Activated CD4-positive, alpha-beta T cell treated with anti-CD3 and anti-CD28 coated beads, Interleukin-2, amount 50 U/mL, for 48 hours (primary cell): ENCODE measurements at places on chromosomes 6 and 20.

GRCh38 chr6:149094156-149094555, 223.4 kb upstream of the TAB2 start:
- no peak for DNase-seq

GRCh38 chr6:167879612-167880011, 52.9 kb downstream of the AFDN start:
- no peak for DNase-seq

DNA sequence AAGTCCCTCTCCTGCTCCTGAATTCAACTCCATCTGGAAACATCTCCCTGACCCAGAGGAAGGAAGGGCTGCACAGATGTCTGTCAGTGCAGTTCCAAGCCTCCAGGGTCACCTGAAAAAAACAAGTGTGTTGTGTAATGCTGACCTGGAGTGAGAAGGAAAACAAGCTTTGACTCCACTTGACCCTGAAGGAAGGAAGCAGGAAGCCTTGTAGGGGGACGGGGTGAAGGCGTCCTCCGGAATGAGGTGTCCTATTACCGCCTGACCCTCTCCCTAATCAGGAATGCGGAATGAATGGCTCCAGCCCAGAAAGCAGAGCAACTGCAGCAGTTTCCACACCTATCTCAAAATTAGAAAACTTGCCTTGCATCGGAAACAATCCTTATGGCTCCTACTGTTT, 13.9 kb upstream of the ADGRF5 start:
- DNase-seq = no peak

DNA sequence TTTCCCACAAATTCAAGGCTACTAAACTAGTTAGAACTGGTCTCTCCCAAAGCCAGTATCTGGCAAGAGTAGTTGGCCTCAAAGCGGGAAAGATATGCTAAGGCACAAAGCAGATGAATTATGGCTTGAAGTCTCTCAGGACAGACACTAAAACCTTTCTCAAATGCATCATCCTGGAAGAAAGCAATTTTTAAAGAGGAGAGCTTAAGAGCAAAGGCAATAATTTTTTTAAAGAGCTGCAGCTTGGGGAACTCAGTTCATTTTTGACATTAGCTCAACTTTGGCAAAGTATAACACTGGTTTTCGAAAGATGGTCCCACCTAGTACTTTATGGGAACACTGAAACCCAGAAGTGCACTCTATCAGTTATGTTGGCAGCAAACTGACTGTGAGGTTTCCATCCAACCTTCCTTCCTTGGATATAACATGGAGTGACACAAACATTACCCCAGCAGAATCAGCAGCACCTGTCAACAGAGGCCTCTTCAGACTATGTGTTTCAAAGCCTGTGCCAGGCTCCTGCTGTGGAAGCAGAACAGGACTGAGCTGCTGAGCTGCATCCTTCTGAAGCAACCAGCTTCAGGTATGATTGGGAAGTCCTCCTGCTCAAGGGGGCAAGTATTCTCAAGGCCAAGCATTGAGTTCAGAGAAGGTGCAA, 852.3 kb upstream of the HS3ST5 start:
- DNase-seq = no peak

DNA sequence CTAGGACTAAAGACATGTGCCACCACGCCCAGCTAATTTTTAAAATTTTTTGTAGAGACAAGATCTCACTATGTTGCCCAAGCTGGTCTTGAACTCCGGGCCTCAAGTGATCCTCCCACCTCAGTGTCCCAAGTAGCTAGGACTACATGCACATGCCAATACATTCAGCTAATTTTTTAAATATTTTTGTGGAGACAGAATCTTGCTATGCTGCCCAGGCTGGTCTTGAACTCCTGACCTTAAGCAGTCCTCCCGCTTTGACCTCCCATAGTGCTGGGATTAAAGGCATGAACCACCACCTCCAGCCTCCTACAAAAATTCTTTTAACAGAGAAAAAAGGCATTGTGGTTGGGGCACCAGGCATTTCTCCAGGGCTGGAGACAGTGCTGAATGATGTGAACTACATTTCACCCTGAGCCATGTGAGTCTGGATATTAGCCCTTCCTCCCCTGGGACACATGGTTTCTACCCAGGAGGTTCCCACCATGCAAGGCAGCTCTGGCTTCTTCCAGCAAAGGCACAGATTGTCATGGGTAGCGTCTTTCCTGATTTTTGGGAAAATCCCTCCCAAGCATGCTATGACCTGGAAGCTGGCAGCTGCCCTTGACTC, 36.3 kb upstream of the CMTR1 start:
- DNase-seq = no peak

DNA sequence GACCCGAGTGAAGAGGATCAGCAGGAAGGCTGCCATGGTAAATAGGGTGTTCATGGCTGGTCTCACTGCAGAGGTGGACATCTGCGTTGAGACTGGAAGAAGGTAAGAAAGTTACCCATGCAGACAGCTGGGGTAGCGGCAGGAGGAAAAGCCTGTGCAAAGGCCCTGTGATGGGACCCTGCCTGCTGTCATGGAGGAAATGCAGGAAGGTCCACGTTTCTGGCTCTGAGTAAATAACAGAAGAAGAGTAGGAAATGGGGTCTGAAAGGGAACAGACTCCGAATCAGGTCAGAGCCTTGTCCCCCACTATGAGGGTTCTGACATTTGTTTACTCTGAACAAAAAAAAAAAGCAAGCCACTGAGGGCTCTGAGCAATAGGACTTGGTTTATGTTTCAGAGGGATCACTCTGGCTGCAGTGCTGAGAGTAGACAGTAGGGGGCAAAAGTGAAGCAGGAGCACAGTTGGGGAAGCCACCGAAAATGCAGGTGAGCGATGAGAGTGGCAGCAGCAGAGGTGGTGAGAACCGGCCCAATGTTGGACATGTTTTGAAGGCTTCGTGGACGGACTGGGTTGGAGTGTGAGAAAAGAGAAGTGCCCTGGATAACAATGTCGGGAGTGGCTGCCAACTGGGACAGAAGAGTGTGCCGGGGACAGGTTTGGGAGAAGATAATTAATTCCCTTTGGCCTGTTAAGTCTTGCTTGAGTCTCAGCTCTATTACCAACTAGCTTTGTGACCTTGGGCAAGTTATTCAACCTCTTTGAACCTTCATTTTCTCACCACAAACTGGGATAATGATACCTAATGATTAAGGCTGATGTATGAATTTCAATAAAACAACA, 57.9 kb upstream of the MAP7 start:
- peak; percentile 92 for DNase-seq

GRCh38 chr6:40816601-40817000, 222.4 kb downstream of the UNC5CL start:
- no peak for DNase-seq

- no peak for DNase-seq
Measured at GRCh38 chr6:142886431-142887170, 58.4 kb downstream of the HIVEP2 start.

- no peak for DNase-seq
Measured at GRCh38 chr6:90003941-90004340, 109.7 kb downstream of the GJA10 start.

DNA sequence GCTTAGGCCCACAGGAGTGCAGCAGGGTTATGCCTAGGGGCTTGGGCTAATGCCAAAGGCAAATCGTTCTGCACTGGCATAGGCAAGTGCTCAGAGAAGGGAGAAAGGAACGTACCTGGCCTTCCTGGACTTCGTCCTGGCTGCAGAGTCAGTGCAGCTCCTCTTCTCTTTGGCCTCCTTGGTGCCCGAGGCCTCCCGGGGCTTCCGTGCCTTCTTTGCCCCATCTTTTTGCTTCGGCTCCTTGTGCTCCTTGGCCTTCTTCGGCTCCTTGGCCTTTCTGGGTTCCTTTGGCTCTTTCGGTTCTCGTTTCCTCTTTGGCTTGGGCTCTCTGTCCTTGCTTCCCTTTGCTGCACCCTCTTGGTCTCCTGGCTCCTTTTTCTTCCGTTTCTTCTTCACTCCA, 85.2 kb downstream of the CHD6 start:
- no peak for DNase-seq

DNA sequence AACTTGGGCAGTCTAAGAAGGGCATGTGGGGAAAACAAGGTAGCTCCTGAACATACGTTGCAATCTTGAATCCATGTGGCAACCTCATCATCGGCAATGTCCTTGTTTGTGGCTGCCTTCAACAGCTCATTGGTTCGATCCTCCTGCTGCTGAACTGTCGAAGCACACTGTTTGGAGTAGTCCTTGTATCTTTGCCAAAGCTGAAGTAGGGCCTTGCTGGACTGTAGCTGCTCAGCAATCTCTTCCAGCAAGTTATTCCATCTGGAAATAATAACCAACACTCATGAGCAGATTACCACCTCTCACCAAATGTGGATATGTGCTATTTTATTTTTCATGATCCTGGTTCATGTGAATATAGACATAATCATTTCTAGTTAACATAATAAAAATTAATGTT, 413.3 kb downstream of the ESR1 start:
- no peak for DNase-seq

GRCh38 chr6:142339113-142339512, 37.3 kb downstream of the ADGRG6 start:
- DNase-seq = no peak

DNA sequence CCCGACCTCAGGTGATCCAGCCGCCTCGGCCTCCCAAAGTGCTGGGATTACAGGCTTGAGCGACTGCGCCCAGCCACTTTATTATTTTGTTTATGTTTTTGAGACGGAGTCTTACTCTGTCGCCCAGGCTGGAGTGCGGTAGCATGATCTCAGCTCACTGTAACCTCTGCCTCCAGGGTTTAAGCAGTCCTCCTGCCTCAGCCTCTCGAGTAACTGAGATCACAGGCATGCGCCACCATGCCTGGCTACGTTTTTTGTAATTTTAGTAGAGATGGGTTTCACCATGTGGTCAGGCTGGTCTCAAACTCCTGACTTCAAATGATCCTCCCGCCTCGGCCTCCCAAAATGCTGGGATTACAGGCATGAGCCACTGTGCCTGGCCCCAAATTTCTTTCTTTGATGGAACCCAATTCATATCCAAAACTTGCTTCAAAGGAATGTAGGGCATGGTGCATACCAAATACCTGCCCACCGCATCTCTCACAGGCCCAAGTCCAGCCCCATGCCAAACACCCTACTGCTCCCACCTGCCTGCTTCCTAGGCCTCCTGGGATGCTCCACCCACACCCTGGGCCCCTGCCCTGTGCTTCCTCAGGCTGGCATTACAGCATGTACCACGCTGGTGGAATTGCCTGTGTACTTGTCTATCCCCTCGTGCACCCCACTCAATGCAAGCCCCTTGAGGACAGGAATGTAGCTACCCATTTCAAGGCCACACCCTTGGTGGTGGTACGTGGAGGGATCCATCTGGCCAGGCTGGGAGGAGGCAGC, 4.9 kb upstream of the HMGA1 start:
- no peak for DNase-seq

DNA sequence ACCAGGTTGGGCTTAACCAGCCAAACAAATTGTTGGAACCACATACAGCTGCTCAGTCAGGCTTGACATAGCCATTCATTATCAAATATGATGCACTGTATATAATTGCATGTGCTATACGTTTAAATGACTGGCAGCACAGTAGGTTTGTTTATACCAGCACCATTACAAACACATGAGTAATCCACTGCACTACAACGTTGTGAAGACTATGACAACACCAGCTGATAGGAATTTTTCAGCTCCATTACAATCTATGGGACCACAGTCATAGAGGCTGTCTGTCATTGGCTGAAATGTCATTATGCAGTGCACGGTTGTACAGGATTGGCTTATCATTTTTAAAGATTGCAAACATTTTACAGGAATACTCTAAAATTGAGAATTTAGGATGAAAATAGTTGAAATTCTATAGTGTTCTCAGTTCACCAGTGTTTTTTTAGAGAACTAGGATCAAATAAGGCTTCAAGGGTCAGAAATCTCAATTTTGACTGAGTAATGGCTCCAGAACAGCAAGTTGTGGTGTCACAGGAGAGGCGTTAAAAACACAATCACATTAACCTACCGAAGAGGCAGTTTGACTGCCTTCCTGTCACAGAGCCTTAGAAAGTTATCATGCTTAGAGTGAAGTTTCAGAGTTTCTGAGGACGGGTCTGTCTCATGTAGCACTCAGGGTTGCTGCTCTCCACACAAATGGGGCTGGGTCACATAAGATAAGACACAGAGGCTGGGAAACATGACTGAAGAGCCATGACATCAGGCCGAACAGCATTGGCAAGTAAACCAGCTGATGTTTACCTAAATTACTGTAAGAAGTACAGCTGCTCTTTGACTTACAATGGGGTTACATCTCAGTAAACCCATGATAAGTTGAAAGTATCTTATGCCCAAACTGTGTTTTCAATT, 60.7 kb upstream of the SMLR1 start:
- no peak for DNase-seq

GRCh38 chr6:111354758-111355555, 128.1 kb downstream of the REV3L start:
- DNase-seq = no peak

DNA sequence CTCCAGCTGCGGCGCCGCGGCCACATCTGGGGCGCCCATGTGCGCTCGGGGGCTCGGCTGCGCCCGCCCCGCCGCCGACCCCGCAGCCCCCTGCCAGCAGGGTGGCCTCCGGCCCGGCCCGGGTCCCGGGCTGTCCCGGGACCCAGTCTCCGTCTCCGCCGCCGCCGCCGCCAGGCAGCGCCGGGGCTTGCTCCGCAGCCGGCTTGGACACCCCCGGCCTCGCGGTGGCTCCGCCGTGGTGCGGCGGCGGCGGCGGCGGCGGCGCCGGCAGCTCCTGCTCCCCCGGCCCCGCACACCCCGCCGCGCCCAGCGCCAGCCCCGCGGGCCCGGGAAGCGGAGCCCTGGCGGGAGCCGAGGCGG, 219 bp downstream of the ISM1 start:
- DNase-seq = peak; percentile 5

- DNase-seq = no peak
Measured at GRCh38 chr6:54847799-54848597, 1.4 kb downstream of the FAM83B start.

DNA sequence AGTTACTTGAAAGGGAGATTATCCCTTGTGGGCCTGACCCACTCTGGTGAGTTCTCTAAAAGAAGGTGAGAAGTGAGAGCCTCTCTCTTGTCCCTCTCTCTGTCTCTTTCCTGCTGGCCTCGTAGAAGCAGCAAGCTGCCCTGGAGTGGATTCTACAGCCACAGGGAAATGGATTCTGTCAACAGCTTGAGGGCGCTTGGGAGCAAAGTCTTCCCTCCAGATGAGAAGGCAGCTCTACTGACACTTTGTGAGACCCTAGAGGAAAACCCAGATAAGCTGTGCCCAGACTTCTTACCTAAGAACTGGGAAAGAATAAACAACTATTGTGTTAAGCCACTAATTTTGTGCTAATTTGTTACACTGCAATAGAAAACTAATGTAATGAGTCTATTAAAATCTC, 39.9 kb downstream of the ANKRD60 start:
- no peak for DNase-seq

DNA sequence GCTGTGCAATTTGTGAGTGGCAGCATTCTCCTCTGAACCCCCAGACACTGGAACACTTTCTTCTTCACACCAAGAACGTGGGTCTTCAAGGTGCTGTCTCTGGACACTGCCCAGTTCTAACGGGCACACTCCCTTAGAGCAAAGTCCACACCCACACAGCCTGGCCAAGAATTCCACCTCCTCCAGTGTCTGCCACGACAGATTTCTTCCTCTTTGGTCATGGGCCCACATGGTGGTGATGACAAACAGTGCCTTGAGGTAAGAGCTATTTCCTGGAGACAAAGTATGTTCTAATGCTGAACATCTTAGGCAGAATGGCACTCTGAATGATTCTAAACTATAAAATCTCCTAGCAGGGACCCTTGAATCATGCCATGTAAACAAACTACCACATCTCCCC, 25.5 kb upstream of the SSTR4 start:
- DNase-seq = no peak

GRCh38 chr6:131117878-131118277, 17.4 kb upstream of the AKAP7 start:
- DNase-seq = no peak

GRCh38 chr6:110491299-110491643, 14.9 kb upstream of the SLC22A16 start:
- DNase-seq = no peak
